ENCODE measurements at places on chromosomes 13 and 19.

DNA sequence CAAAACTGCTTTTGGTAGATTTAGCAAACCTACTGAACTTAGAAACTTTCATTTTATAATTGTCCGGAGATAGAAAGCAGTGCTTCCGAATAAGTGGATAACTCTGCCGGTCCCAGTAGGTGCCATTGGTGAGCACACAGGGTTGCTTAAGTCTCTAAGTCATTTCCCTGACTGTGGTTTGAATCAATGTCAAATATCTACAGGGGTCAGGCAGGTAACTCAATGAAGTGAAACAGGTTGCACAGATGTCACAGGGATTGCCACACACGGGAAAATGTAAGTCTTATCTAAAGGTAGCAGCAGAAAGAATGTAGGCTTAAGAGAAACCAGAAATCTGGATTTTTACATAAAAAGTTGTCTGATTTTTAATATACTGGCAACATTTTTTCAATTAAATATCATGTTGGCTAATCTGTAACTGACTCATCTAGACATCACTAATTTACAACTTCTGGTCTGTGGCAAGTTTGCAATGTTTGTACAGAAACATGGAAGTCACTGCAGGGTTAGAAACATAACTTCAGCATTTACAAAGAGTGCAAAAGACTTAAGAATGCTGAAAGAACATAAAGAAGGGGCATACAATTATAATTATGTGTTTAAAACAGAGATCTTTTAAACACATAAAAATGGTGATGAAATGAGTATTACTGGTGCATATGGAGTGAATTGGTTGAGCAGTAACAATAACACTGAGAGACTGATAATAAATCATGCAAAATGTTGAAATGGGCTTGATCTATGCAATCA is 14.3 kb upstream of the LRRC63 start:
- no peak for DNase-seq

DNA sequence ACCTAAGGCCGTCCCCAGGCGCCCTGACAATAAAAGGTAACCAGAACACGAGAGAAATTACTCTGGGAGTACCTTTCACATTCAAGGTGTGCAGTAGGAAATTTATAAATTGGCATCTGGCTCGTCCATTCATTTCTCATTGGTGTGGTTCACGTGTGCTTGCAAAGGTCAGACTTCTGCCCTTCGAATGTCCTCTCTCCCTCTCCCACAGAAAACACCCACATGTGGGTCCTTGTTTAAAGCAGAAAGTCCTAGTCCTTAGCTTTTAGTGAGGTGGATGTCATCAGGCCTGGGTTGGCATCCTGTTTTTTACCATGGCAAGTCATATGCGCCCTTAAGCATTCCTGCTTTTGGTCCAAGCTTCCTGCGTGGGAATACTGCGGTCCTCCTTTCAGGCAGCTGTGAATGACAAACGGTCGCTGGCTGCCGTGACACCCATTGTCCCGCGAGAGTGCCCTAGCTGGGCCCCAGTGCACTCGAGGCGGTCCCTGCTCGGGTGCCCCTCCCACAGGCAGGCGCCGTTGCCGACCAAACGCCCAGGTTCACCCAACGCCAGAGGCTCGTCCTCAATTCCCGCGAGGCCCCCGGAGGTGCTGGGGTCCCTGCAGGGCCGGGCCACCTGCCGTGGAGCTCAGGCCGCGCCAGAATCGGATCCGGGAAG is at the start of gene NUDT19:
Gene NUDT19, plus strand, starts transcription at position 531 of the 661 bp plus-strand sequence. CDS start 140 bp downstream, outside the sequence.
- DNase-seq, result peak; percentile 86

GRCh38 chr19:33578697-33579096 is 43.1 kb upstream of the CHST8 start:
- no peak for DNase-seq

GRCh38 chr19:41420101-41420880 is 6.9 kb downstream of the B3GNT8 start:
- no peak for DNase-seq

All from NCI-H146 (cell line).